ENCODE measurements at places on chromosomes 1 and 21.

- peak; percentile 27 for DNase-seq
Observed at GRCh38 chr1:229156872-229157271, 114.0 kb upstream of the RAB4A start.

- DNase-seq: no peak
Observed at GRCh38 chr1:11598461-11598860, 55.8 kb downstream of the FBXO2 start.

DNA sequence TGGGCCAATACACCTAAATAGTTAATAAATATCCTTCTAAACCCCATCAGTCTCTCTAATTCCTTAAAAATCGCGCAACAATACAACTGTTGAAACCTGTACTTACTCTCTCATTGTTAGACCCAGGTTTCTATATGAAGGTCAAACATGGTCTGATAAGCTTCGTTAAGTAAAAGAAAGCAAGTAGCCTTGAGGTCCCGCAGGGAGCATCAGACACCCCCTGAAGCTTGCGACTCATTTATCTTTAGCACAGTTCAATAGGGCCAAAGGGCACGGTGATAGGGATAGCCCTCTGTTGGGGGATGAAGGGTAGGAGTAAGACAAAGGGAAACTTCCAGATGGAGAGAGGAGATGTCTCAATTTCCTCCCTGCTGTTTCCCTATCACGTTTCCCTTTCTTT lies 27.3 kb upstream of the THEM4 start:
- DNase-seq: no peak

- peak; percentile 90 for DNase-seq
Observed at GRCh38 chr1:30719406-30720270, 3.7 kb downstream of the MATN1 start.

- DNase-seq: no peak
Observed at GRCh38 chr1:13930151-13930550, 230.2 kb downstream of the PRDM2 start.

DNA sequence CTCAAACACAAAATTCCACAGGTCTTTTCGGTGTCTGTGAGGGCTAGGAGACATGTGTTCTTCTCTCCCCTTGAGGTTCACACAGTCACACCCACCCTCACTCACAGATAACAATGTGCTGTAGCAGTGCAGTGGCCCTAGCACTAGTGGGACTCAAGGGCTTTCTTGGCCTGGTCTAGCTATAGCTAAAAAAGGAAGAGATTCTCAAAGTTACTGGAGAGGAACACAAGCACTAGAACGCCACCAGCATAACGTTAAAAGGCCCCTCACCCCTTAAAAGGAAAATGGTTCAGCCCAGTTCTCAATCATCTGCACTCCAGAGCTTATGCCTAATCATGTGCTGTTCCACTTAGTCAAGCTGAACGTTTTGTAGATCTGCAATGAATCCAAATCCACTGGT lies 39.5 kb downstream of the RGS8 start:
- DNase-seq: no peak

DNA sequence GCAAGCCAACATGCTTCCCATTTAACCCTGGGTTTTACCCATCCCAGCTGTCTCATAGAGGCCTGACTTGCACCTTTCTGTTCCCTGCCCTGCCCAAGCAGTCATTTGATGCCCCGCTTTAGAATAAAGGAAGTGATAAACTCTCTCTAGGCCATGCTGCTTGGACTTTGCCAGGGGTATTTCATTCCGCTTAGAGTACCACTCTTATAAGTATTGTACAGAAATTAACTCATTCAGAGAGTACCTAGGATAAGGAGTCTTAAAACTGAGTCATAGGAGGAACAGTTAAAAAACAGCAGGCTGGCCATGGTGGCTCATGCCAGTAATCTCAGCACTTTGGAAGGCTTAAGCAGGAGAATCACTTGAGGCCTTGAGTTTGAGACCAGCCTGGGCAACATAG lies 21.0 kb upstream of the LYST start:
- no peak for DNase-seq

DNA sequence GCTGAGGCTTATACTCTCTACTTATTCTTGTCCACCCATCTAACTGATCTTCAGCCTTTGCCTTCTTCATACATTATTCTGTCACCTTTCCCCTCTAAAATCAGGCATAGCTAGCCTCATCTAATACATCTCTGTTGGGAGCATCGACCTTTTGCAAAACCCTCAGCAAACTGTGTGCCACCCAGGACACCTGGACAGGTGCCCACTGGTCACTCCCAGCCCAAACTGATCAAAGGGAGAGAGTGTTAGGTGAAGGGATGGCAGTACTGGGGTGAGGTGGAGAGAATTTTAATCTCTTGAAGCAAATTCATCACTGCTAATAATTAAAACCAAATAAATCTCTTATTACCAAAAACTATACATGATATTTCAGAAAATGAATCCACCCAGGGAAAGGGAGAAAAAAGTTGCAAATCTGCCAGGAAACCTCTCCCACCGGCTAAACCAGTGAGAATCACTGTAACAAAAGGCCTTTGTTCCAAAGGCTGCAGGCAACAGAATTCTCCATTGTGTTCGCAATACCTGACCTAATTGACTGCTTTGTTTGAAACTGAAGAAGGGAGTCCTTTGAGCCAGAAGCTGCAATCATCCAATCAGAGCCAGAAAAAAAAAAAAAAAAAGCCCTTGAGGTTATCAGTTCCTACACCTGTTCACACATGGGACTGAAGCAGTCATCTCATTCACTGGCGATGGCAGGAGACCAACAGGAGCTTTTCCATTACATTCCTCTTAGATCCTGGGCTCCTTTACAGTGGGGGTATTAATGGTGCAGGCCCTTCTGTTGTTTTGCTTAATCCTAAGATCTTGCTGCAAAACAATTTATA lies 172.6 kb downstream of the APP start:
- peak; percentile 83 for DNase-seq

DNA sequence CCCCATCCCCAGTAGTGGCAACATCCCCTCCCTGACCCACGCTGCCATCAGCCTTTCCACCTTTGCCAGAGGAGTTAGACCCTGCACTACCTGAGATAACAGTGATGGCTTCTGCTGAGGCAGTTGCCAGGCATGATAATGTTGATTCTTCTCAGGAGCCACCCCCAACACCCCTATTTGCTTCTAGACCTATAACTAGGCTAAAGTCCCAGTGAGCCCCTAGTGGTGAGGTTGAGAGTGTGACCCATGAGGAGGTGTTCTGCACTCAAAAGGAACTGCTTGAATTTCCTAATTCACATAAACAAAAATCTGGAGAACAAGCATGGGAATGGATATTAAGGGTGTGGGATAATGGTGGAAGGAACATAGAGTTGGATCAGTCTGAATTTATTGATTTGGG lies 159.6 kb upstream of the COL11A1 start:
- no peak for DNase-seq

DNA sequence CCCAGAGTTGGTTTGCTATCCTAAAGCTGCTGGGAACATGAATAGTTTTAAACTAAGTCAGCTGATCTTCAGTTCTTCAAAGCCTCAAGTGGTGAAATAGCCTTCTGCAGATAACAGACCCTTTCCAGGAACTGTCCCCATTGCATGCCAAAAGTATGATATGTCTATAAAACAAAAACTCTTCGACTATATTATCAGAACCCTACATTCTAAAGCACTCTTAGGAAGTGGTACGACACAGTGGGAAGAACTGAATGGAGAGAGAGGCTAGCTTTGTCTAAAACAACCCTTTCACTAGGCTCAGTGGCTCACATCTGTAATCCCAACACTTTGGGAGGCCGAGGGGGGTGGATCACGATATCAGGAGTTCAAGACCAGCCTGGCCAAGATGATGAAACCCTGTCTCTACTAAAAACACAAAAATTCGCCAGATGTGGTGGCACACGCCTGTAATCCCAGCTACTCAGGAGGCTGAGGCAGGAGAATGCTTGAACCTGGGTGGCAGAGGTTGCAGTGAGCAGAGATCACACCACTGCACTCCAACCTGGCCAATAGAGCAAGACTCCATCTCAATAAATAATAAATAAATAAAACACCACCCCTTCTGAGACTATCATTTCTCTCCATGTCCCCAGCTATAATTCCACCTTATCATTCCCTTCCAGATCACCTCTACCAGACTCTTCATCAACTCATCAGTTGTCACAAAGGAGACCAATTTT lies 2.2 kb upstream of the FRRS1 start:
- no peak for DNase-seq

DNA sequence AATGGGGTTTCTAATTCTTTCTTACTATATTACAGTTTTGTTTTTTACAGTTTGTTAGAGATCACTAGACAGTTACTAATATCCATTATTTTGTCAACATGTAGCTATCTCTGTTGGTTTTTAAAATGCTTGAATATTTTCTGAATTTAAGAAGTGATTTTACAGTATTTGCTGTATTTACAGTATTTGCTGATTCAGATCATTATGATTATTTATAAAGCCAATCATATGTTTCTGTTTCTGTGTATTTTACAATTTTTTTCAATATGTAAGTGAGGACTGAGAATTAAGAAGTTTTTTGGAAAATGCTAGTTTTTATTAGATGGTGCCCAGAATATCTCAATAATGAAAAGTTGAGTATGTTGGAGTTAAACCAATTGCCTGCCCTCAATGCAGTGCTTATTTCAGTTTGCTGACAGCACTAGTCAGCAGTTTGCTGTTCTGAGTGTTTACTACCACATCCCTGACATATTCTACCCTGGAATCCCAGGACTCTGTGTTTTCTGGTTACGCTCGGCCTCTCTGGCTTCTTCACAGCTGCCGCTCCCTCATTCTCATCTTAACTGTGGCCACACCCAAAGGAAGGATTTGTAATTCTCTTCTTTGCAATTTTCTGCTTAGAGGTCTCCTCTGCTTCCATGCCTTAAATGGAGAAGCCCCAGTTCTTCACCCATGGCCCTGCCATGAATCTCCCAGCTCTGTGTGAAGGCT lies 68.0 kb upstream of the BACH1 start:
- no peak for DNase-seq

DNA sequence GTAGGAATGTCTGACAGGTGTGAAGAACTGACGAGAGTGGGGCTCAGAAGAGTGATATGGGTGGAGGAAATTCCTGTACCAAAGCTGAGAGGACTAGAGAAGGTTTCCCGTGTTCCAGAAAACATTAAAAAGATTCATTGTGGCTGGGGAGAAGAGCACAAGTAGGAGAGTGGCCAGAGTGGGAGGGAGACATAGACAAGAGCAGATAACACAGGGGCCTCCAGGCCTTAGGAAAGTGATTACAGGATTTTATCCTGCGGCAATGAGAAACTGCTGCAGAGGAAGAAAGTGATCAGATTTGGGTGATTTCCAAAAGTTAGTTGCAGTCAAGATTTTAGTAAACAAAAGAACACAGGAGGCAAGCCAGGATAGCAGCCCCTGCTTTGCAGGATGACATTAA lies 7.9 kb downstream of the C8B start:
- DNase-seq: no peak

- DNase-seq: no peak
Observed at GRCh38 chr1:12473596-12474362, 144.2 kb downstream of the DHRS3 start.

GRCh38 chr1:234706199-234706598 lies 96.2 kb upstream of the IRF2BP2 start:
- no peak for DNase-seq

DNA sequence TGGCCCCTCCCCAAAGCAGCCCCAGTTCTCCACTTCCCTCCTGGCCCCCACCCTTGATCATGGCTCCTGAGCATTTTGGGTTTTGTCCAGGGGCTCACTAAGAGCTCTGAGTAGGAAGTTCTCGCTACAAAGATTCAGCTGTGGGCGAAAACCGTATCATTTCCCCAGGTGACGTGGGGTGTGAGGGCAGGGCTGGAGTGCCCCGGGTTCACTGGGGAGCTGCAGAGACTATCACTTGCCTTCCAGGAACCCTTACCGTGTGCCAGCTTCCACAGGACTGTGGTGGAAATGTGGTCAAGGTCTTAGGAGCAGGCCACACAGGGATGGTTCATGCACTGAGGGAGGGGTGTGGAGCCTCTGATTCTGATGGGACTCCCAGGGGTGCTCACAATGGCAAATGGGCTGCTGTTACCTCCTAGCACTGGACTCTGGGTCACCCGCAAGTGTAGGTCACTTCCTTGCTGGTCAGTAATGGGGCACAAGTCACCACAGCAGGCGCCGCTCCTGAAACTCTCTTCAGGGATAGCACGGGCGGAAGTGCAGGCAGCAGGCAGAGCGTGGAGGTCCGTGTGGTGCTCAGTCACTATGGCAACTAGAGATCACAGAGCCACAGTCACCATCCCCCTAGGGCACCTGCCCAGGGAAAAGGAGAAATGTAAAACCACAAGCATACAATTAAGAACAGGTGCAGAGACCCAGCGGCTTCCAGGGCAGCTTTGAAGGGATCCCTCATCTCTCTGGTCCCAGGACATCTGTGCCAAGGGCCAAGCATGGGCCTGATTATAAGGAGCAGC lies 35.4 kb downstream of the RSPH1 start:
- no peak for DNase-seq

GRCh38 chr1:240739139-240739538 lies 127.2 kb upstream of the GREM2 start:
- no peak for DNase-seq

DNA sequence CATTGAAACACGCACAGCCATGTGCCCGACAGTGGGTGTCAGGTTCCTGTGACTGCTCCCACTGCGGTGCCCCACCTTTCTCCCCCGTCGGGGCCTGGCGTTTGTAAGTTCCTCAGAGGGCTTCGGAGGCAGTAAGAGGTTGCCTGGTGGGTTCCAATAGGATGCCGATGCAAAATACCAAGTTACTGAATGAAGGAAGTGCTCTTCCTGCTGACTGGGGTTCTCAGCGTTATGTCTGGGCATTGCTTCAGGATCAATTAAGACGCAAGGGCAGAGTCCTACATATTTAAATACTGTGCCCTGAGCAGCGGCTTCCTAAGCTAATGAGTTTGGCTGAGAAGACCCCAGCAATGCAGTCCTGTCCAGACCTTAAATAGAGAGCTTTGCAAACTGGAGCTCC lies 28.9 kb upstream of the DNAJC11 start:
- DNase-seq: no peak

GRCh38 chr21:16587141-16587581 lies 857.4 kb downstream of the USP25 start:
- peak; percentile 80 for DNase-seq

DNA sequence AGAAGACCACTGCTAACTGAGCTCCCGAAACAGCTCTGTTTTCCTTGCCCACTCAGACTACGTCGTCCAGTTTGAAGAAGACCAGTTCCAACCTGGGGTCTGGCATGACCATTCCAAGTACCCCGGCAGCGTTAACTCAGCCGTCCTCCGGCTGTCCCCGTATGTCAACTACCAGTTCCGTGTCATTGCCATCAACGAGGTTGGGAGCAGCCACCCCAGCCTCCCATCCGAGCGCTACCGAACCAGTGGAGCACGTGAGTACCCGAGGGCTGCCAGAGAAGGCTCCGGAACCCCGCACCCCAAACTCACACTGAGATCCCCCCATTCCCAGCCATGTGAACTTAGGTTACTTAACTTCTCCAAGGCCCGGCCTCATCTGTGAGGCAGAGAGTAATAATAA lies 63.7 kb upstream of the CNTN2 start:
- DNase-seq: no peak

GRCh38 chr1:100413035-100413434 lies 60.7 kb downstream of the CDC14A start:
- DNase-seq: no peak
